Esophagus squamous epithelium (tissue), 5 donors: ENCODE measurements at places on chromosomes 2 and 18.
A peak's percentile ranks its signal among the peaks of the same experiment; 100 is the strongest.

GRCh38 chr2:225008935-225009334 is 33.3 kb downstream of the DOCK10 start:
- no peak overlapping the region for H3K4me3 ChIP-seq
- H3K4me1 ChIP-seq = peaks cover 38% of the 10 kb centered on the region
- no peak for DNase-seq
- H3K27me3 ChIP-seq = no peaks in the 10 kb centered on the region
- H3K36me3 ChIP-seq = no peaks in the 10 kb centered on the region
- H3K27ac ChIP-seq = no peak overlapping the region

DNA sequence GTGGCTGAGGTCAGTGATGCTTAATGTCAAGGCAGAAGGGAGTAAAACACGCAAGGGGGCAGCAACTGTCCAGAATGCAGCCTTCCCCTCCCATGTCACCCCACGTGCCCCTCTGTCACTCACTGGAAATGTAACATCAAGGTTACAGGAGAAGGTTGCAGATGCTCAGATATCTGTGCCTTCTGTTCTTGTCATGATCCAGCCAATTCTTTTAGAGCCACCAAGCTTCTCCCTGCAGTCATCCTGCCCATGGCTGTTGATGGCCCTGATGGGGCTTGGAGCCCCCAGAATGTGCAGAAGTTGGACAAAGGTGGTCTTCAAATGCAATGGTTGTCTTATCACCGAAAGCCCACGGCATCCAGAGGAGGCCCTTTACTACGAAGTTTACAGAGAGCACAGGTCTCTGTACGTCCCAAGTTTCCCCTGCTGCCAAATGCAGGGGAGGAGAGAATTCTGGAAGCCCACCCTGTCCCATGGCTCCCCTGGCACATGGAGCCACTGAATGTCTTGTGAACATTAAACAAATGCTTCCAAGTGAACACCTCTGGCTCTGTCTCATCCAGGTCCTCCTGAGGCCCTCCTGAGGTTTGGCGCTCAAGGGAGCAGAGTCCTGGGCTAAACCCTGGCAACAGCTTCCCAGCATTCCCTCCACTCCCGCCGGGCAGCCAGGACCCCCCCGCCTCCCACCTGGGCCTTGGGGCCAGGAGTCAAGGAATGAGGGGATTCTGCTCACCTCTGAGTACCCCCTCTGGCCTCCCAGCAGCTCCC is 4.5 kb upstream of the GPR55 start:
- no peak for DNase-seq
- H3K27ac ChIP-seq = no peak overlapping the region
- H3K27me3 ChIP-seq = no peaks in the 10 kb centered on the region

DNA sequence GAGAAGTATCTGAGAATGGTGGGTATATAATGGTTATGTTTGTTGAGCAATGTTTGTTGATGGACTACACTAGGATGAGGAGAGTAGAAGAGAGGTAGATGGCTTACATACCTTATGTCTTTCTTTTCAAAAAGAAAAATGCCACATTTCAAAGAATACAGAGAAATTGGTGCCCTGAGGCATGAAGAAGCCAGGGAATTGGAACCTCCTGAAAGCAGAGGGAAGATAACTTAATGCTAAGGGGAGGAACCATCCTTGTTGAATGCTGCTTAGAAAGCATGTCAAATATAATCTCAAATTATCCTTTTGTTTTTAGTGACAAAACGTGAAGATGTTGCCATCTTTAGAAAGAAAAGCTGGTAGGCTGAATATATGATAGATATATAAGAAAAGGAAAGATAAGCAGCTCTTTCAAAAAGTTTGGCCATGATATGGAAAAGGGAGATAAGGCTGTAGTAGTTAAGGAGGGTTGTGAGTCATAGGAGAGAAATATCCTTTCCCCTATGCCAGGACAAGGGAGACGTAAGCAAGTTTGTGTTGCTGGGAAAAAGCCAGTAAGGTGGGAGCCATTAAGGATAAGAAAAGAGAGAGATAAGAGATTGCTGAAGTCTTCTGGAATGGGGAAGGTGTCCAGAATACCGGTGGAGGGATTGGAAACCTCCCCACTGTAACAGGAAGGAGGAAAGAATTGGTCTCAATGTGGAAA is 66.3 kb downstream of the SCN2A start:
- no peak overlapping the region for H3K4me3 ChIP-seq
- H3K36me3 ChIP-seq = no peaks in the 10 kb centered on the region
- H3K27ac ChIP-seq = no peak overlapping the region
- no peaks in the 10 kb centered on the region for H3K27me3 ChIP-seq
- no peak for DNase-seq

GRCh38 chr18:2891526-2892431 is 45.0 kb downstream of the EMILIN2 start:
- no peaks in the 10 kb centered on the region for H3K27me3 ChIP-seq
- no peak for DNase-seq
- H3K4me1 ChIP-seq = no peaks in the 10 kb centered on the region
- H3K27ac ChIP-seq = no peak overlapping the region
- H3K36me3 ChIP-seq = no peaks in the 10 kb centered on the region

DNA sequence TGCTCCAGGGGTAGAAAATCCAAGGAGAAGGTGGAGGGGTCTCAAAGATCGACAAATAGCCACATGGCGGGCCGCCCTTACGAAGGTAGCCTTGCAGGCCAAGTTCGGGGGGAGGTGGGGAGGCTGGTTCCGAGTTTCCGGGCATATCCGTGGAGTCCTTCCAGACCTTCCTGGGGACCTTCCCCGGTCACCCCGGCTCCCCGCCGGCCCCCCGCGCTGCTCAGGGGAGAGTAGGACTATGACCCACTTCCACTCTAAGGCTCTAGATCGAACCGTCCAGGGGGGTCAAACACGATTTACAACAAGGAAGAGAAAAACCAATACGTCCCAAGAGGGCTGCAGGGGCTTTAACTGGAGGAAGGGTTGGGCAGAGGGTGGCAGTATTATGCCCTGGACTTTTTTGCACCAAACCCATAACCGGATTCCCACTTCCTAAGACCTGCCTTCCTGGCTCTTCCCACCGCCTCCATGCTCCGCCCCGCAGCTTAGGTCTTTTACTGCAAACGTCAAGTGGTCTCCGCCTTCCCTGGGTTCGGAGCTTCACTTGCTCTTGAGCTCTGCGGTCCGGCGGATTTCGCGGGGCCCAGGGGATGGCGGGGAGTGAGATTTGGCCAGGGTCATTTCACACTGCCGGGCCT is 779 bp upstream of the LYPD6 start:
- H3K36me3 ChIP-seq = no peaks in the 10 kb centered on the region
- peak overlapping the region; percentile 10 for H3K27ac ChIP-seq
- no peaks in the 10 kb centered on the region for H3K27me3 ChIP-seq
- H3K4me1 ChIP-seq = peaks cover 11% of the 10 kb centered on the region

GRCh38 chr2:239594019-239594771 is 193.4 kb upstream of the HDAC4 start:
- no peak overlapping the region for H3K4me3 ChIP-seq
- DNase-seq = no peak
- H3K4me1 ChIP-seq = no peaks in the 10 kb centered on the region
- H3K27me3 ChIP-seq = no peaks in the 10 kb centered on the region

DNA sequence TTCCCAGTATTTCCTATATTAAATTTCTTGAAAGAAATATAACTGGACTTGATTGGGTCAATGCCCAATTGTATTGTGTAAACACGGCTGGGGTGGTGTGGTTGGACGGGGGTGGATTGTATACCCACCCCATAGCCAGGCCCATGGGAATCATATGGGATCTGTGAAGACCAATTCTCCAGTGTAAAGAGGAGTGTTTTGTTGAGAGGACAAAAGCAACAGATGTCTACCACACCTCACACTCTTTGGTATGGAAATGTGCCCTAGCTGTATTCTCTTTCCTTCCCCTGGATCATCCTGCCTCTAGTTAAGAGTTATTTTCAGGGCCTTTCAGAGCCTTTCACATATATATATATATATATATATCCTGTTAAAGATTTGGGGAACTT is 57.5 kb upstream of the TGIF1 start:
- no peaks in the 10 kb centered on the region for H3K27me3 ChIP-seq
- no peak for DNase-seq
- no peaks in the 10 kb centered on the region for H3K36me3 ChIP-seq

GRCh38 chr18:78237864-78238263 is 741.8 kb upstream of the SALL3 start:
- no peak overlapping the region for H3K27ac ChIP-seq
- H3K36me3 ChIP-seq = no peaks in the 10 kb centered on the region
- H3K4me3 ChIP-seq = no peak overlapping the region
- no peak for DNase-seq
- H3K4me1 ChIP-seq = peaks cover 35% of the 10 kb centered on the region
- no peaks in the 10 kb centered on the region for H3K27me3 ChIP-seq

- no peak for DNase-seq
- H3K4me1 ChIP-seq = no peaks in the 10 kb centered on the region
- no peaks in the 10 kb centered on the region for H3K27me3 ChIP-seq
Measured at GRCh38 chr2:232260075-232260474, 118.5 kb upstream of the ALPP start.

DNA sequence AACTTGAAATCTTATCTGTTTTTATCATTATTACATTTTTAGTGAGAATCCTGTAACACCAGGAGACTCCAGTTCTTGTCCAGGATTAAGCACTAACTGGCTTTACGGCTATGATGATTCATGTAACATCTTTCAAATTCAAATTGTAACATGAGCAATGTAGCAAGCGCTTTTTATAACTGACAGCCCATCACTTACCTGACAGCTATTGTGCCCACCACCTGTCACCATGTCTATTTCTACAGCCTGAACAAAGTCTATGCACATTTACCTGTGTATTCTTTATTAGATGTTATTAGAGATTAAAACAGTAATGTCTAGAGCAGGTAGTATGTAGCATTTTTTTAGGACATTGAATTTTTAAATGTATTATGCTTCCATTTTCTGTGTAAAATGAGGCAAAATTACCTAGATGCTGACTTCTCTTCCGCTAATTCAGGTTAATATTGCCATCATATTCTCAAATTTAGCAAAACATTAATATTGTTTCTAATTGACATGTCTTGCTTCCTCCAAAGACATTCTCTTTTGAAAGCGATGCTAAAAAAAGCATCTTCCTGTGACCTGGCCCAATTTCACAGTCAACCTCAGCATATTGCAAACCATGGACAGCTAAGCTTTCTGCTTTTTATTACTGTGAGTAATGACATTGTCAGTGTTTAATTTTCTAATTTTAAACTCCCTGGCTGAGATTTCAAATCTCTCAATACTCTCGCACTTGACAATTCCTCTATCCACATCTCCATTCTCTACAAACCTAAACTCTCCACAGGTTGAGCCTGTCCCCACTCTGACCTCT is 37.8 kb downstream of the RIT2 start:
- no peaks in the 10 kb centered on the region for H3K27me3 ChIP-seq
- no peak for DNase-seq

DNA sequence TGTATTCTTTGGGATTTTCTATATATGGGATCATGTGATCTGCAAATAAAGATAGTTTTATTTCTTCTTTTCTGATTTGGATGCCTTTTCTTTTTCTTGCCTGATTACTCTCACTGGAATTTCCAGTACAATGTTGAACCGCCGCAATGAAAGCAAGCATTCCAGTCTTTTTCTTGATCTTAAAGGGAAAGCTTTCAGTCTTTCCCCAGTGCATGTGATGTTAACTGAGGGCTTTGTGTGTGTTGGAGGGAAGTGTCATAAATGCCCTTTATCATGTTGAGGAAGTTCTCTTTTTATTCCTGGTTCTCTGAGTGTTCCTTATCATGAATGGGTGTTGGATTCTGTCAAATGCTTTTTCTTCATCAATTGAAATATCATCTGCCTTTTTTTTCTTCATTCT is 16.9 kb upstream of the CYBRD1 start:
- no peak for DNase-seq
- no peaks in the 10 kb centered on the region for H3K27me3 ChIP-seq
- no peaks in the 10 kb centered on the region for H3K4me1 ChIP-seq
- H3K27ac ChIP-seq = no peak overlapping the region
- no peaks in the 10 kb centered on the region for H3K36me3 ChIP-seq
- H3K4me3 ChIP-seq = no peak overlapping the region

GRCh38 chr2:157536815-157537214 is 91.8 kb downstream of the ACVR1C start:
- H3K36me3 ChIP-seq = no peaks in the 10 kb centered on the region
- H3K27me3 ChIP-seq = no peaks in the 10 kb centered on the region
- no peaks in the 10 kb centered on the region for H3K4me1 ChIP-seq
- no peak for DNase-seq
- no peak overlapping the region for H3K4me3 ChIP-seq
- H3K27ac ChIP-seq = no peak overlapping the region

- H3K4me1 ChIP-seq = peaks cover 16% of the 10 kb centered on the region
- no peak for DNase-seq
- no peak overlapping the region for H3K27ac ChIP-seq
- no peaks in the 10 kb centered on the region for H3K27me3 ChIP-seq
Measured at GRCh38 chr18:58536534-58537271, 92.2 kb downstream of the ALPK2 start.

DNA sequence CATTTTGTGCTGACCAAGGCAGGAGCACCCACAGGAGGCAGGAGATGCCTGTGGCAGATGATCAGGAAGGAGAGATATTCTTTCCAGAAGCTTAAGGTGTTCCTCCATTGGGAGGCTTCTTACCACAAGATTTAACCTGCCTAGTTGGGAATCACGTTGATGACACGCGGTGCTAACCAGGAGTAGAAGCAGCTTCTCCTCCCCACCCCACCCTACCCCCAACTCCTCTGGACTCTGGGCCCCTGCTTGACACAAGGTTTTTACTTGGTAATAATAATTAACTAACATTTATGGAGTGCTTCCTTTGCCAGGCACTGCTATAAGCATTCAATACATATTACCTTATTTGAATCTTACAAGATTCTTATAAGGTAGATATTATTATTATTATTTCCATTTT is 62.5 kb upstream of the PAPOLG start:
- no peak for DNase-seq
- no peaks in the 10 kb centered on the region for H3K4me1 ChIP-seq
- H3K36me3 ChIP-seq = no peaks in the 10 kb centered on the region
- no peak overlapping the region for H3K4me3 ChIP-seq
- H3K27me3 ChIP-seq = no peaks in the 10 kb centered on the region

DNA sequence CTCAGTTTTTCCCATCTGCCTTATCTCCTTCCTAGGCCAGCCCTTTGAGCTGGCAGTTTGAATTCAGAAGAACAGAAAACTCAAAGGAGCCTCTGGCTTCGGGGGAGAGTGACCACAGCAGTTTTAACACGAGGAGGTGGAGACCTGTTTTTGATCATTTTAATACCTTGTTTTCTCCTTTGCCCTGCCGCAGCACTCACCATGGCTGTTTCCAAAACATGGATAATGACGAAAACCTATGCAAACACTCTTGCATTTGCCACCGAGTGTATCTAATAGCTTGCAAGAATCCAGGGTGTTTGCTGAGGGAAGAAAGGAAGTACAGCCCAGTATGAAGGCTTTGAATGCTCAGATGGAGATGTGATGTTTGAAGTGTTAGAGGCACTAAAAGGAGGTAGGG is 167.1 kb downstream of the PRKCE start:
- H3K4me3 ChIP-seq = no peak overlapping the region
- DNase-seq = no peak
- H3K4me1 ChIP-seq = peaks cover 26% of the 10 kb centered on the region
- no peak overlapping the region for H3K27ac ChIP-seq
- no peaks in the 10 kb centered on the region for H3K36me3 ChIP-seq
- no peaks in the 10 kb centered on the region for H3K27me3 ChIP-seq

- no peaks in the 10 kb centered on the region for H3K36me3 ChIP-seq
- no peaks in the 10 kb centered on the region for H3K27me3 ChIP-seq
- no peak overlapping the region for H3K27ac ChIP-seq
- H3K4me3 ChIP-seq = no peak overlapping the region
Measured at GRCh38 chr2:202102425-202103000, 29.5 kb downstream of the KIAA2012 start.

- DNase-seq = no peak
- no peak overlapping the region for H3K4me3 ChIP-seq
- H3K27me3 ChIP-seq = no peaks in the 10 kb centered on the region
- H3K4me1 ChIP-seq = peaks cover 18% of the 10 kb centered on the region
- no peaks in the 10 kb centered on the region for H3K36me3 ChIP-seq
Measured at GRCh38 chr2:160299540-160299939, 99.5 kb upstream of the ITGB6 start.
